ENCODE measurements at places on chromosomes 2 and 18.

- no peak for DNase-seq
Measured at GRCh38 chr2:23069923-23070322, 315.1 kb upstream of the KLHL29 start.

GRCh38 chr2:238996331-238997136 is 148.6 kb downstream of the TWIST2 start:
- no peak for DNase-seq

DNA sequence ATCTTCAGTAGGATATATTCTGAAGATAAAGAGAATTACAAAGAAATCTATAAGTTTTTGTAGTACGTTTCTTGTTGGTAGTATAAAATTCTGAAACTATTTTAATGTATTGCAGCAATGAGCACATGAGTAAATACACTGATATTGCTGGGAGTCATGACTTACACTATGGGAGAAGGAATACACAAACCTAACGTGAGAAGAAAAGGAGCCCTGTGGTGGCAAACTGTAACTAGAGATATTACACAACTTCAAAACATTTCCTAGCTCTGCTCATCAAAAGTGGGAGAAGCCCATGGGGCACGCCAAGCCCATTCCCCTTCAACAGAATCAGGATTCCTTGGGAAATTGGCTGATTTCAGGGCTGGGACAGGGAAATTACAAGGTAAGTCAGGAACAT is 20.5 kb downstream of the SPIRE1 start:
- DNase-seq: no peak

- no peak for DNase-seq
Measured at GRCh38 chr2:179106676-179107428, 56.9 kb upstream of the CCDC141 start.

- no peak for DNase-seq
Measured at GRCh38 chr18:3175195-3175758, 44.5 kb downstream of the MYOM1 start.

GRCh38 chr2:214019229-214019972 is 391.5 kb upstream of the VWC2L start:
- DNase-seq: no peak

GRCh38 chr2:8254791-8255447 is 426.9 kb upstream of the ID2 start:
- no peak for DNase-seq

DNA sequence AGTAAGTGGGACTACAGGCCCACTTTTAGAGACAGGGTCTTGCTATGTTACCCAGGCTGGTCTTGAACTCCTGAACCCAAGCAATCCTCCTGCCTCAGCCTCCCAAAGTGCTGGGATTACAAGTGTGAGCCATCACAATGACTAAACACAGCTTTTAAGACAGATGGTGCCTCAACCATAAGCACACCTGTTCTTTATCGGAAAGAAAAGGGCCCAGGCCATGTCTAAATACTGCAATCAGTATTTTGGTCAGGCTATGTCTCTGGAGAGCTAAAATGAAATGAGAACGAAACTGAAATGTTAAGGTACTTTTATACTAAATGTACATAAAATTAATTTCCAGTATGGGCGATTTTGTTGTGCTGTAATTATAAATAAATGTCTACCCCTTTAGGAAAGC is 69.5 kb upstream of the SPTBN1 start:
- DNase-seq: no peak

- no peak for DNase-seq
Measured at GRCh38 chr2:131635611-131636010, 107.9 kb downstream of the CCDC74A start.
